ENCODE measurements at places on chromosomes 11 and 22. TPM values are rescaled to one million over a fixed set of nuclear protein-coding genes. Genes with fewer than 3 reads are reported as not detected.

The AP1B1 gene
- 93.9 TPM for total RNA-seq

The GP1BB gene
- 2.6 TPM for total RNA-seq

The TMEM132A gene
- total RNA-seq: 4.0 TPM

GRCh38 chr11:125376117-125376516 lies 119.9 kb downstream of the FEZ1 start:
- no peaks in the 10 kb centered on the region for H3K36me3 ChIP-seq
- H3K4me3 ChIP-seq: no peak overlapping the region
- H3K27me3 ChIP-seq: no peaks in the 10 kb centered on the region
- DNase-seq: peak; percentile 92
- peaks cover 7% of the 10 kb centered on the region for H3K4me1 ChIP-seq

- no peak overlapping the region for H3K4me3 ChIP-seq
- H3K4me1 ChIP-seq: peaks cover 2% of the 10 kb centered on the region
- no peak overlapping the region for H3K27ac ChIP-seq
- no peak for DNase-seq
Observed at GRCh38 chr11:456533-456932, 6.5 kb downstream of the PTDSS2 start.

GRCh38 chr11:124415356-124415923 lies 9.2 kb downstream of the OR8B4 start:
- no peak for DNase-seq
- H3K27me3 ChIP-seq: no peaks in the 10 kb centered on the region
- no peak overlapping the region for H3K4me3 ChIP-seq
- H3K27ac ChIP-seq: no peak overlapping the region

- no peak for DNase-seq
- H3K27ac ChIP-seq: no peak overlapping the region
- no peaks in the 10 kb centered on the region for H3K36me3 ChIP-seq
- H3K27me3 ChIP-seq: no peaks in the 10 kb centered on the region
- H3K4me1 ChIP-seq: no peaks in the 10 kb centered on the region
- no peak overlapping the region for H3K4me3 ChIP-seq
Observed at GRCh38 chr11:15918674-15919073, 437.7 kb downstream of the SOX6 start.

- DNase-seq: no peak
- H3K36me3 ChIP-seq: peaks cover 21% of the 10 kb centered on the region
- H3K27me3 ChIP-seq: no peaks in the 10 kb centered on the region
- H3K4me1 ChIP-seq: no peaks in the 10 kb centered on the region
Observed at GRCh38 chr11:1749395-1750351, 722 bp downstream of the IFITM10 start.

GRCh38 chr22:48209473-48210197 lies 1447.2 kb downstream of the TBC1D22A start:
- H3K4me3 ChIP-seq: no peak overlapping the region
- no peaks in the 10 kb centered on the region for H3K36me3 ChIP-seq
- H3K27me3 ChIP-seq: no peaks in the 10 kb centered on the region
- no peak for DNase-seq
- H3K27ac ChIP-seq: no peak overlapping the region

- H3K4me3 ChIP-seq: no peak overlapping the region
- H3K27me3 ChIP-seq: no peaks in the 10 kb centered on the region
- H3K4me1 ChIP-seq: no peaks in the 10 kb centered on the region
- no peak overlapping the region for H3K27ac ChIP-seq
Observed at GRCh38 chr11:131867457-131868257, 497.2 kb downstream of the NTM start.

GRCh38 chr11:110160016-110160415 lies 66.8 kb downstream of the ZC3H12C start:
- no peak for DNase-seq
- no peak overlapping the region for H3K4me3 ChIP-seq
- no peaks in the 10 kb centered on the region for H3K4me1 ChIP-seq
- peaks cover 16% of the 10 kb centered on the region for H3K36me3 ChIP-seq

DNA sequence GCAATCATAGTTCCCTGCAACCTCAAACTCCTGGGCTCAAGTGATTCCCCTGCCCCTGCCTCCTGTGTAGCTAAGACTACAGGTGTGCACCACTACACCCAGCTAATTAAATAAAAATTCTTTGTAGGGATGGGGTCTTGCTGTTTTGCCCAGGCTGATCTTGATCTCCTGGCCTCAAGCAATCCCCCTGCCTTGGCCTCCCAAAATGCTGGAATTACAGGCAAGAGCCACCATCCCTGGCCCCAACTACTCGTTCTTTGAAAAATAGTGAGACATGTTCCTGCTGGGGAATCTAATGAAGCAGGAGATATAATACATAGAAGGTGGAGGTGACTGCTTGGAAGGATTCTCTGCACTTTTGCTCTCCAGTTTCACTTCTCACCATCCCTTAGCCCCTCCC lies 40.1 kb upstream of the RFPL3 start:
- no peak overlapping the region for H3K27ac ChIP-seq
- H3K36me3 ChIP-seq: no peaks in the 10 kb centered on the region
- DNase-seq: no peak

DNA sequence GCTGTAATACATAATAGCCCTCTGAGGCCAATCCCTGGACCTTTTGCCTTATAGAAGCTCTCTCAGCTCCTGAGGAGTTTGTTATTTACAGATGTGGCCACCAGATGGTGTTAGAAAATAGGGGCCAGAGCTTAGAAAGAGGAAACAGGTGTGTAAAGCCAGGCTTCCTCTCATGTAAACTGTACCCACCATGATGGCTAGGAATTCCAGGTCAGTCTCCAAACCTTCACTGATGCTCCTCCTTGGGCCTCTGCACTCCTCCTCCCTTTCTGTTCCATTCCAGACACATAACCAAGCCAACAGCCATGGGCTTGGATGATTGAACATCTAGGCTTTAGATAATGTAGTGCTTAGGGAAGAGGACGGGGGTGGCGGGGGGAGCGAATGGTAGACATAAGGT lies 39.7 kb downstream of the USP35 start:
- no peaks in the 10 kb centered on the region for H3K27me3 ChIP-seq
- H3K27ac ChIP-seq: no peak overlapping the region
- H3K4me1 ChIP-seq: peaks cover 10% of the 10 kb centered on the region
- peak; percentile 14 for DNase-seq

DNA sequence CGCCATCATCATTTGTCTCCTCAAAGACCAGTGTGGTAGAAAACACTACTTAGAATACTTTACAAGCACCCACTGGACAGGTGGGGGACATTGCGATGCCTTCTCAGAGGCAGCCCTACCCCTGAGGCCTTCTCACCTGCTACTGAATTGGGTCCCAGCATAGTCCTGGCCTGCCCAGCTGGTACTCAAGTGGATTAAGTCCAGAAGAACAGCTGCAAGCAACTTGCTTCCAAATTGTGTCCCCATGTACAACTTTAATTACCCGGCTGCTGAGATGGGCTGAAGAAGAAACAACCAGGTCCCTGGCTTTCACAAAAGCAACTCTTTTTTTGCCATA lies 12.3 kb downstream of the ABTB2 start:
- no peak overlapping the region for H3K4me3 ChIP-seq
- peaks cover 22% of the 10 kb centered on the region for H3K4me1 ChIP-seq
- H3K27me3 ChIP-seq: no peaks in the 10 kb centered on the region
- no peaks in the 10 kb centered on the region for H3K36me3 ChIP-seq

DNA sequence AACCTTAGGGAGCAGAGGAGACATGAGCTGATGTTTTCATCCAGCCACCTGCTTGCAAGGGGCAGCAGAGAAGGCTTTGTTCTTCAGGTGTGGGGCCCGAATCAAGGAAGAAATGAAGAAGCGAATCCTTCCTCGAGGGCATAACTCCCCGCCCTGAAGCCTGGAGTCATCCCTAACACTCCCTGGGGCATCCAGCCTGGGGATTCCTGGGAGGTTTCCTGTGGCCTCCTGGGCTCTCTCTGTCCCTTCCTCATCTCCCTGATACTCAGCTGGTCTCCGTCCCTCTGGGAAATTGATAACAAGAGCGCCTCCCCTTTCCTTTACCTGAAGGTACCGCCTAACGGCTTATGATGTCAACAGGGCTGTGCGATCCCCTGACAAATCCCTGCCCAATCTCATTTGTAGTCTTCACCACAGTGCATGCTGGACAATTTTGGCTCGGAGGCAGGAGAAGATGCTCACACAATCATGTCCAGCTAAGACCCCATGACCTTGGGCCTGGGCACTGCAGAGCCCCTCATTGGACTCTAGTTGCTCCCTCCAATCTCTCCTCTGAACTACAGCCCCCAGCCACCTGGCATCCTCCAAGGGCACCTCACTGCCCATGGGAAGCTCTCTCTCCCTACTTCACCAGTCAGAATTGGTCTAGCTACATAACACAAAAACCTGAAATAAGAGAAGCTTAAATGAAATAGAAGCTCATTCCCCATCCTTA lies 80.6 kb upstream of the RTL6 start:
- no peaks in the 10 kb centered on the region for H3K36me3 ChIP-seq
- H3K27ac ChIP-seq: no peak overlapping the region
- no peaks in the 10 kb centered on the region for H3K4me1 ChIP-seq
- no peak overlapping the region for H3K4me3 ChIP-seq

GRCh38 chr11:114928260-114928870 lies 250.0 kb downstream of the NXPE2 start:
- no peaks in the 10 kb centered on the region for H3K36me3 ChIP-seq
- DNase-seq: no peak
- H3K4me3 ChIP-seq: no peak overlapping the region
- no peaks in the 10 kb centered on the region for H3K27me3 ChIP-seq

- no peak overlapping the region for H3K4me3 ChIP-seq
- H3K27ac ChIP-seq: no peak overlapping the region
- H3K4me1 ChIP-seq: peaks cover 18% of the 10 kb centered on the region
- DNase-seq: no peak
- H3K27me3 ChIP-seq: peaks cover 5% of the 10 kb centered on the region
Observed at GRCh38 chr11:64291752-64292459, 804 bp downstream of the KCNK4 start.

DNA sequence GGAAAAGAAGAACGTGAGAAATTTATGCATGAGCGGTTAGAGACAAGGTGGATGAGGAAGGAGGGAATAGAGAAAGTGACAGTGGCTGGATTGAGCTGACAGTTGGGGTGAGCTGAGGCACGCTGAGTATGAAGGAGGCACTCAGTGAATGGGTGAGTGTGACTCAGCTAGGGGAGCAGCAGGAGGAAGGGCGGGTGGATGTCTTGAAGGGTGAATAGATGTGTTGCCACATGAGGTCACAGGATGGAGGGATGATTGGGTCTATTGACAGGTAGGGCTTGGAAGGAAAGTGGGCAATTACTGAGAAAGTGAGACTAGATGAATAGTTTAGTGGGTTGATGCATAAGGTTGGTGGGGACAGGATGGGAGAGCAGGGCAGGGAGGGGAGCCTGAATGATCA lies 8.0 kb downstream of the IFITM10 start:
- no peak overlapping the region for H3K27ac ChIP-seq
- H3K4me3 ChIP-seq: no peak overlapping the region
- DNase-seq: no peak
- no peaks in the 10 kb centered on the region for H3K27me3 ChIP-seq
- H3K36me3 ChIP-seq: no peaks in the 10 kb centered on the region
- no peaks in the 10 kb centered on the region for H3K4me1 ChIP-seq

DNA sequence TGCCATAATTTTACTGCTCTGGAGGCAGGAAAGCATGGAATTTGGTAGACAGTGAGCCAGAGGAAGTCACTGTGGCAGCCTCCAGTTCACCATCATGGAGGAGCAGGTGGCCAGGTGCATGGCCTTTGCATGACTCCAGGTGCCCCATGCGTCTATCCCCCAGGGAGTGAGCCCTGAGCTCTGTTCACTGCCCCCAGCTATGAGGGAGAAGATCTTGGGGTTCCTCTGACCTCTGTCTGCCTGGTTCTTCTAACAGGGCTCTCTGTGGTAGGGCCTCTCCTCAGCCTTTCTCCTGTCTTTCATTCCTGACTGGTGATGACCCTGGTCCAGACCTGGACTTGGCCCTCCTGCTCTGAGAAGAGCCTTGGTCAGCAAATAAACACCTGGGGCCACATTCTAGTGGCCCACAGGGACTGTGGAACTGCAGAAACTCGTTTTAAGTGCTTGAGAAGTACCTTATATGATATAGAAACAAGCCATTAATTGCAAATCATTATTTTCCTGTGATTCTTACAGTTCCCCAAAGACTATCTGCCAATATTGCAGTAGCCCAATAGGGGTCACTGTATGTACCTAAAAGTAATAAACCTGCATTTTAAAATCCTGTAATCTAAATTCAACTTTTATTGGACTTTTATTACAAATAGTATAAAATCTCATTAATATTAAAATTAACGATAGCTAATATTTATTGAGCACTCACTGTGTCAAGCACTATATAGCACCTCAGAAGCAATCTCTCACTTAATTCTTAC lies 120.0 kb upstream of the SYT13 start:
- no peak for DNase-seq
- no peak overlapping the region for H3K27ac ChIP-seq
- H3K36me3 ChIP-seq: no peaks in the 10 kb centered on the region
- no peak overlapping the region for H3K4me3 ChIP-seq

DNA sequence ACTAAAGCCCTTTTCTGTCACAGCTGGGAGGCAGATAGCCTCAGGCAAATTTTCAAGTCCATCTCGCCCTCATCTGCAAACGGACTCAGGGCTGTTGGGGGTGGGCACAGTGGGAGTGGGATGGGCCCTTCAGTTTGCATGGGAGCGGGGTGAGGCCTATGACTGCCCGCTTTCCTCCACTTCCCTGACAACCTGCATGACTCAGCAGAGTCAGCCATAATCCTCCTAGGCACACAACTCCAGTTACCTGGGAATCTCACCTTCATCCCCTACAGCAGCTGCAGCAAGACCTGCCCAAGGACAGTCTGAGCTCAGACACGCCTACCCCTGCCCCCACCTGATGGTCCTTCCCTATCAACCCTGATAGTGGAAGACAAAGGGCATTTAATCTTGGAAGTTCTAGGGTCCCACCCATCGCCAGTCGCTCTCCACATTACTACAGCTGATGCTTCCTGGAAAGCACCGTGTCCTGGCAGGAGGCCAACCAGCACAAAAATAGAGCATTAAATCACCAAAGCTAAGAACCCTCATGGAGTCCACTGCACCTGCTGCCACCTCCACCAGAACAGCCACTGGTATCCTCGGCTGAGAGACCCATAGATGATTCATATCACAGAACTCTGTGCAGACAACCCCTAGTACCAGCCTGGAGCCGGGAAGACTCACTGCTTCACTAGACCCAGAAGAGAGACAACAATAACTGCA lies 319.3 kb downstream of the DCDC1 start:
- peak; percentile 11 for DNase-seq
- H3K27me3 ChIP-seq: no peaks in the 10 kb centered on the region
- H3K36me3 ChIP-seq: no peaks in the 10 kb centered on the region
- H3K27ac ChIP-seq: no peak overlapping the region
- no peak overlapping the region for H3K4me3 ChIP-seq

GRCh38 chr22:39997939-39998726 lies 3.4 kb downstream of the FAM83F start:
- peak overlapping the region; percentile 1 for H3K27ac ChIP-seq
- H3K36me3 ChIP-seq: no peaks in the 10 kb centered on the region
- H3K27me3 ChIP-seq: no peaks in the 10 kb centered on the region
- peak; percentile 92 for DNase-seq
- H3K4me1 ChIP-seq: peaks cover 48% of the 10 kb centered on the region
- H3K4me3 ChIP-seq: no peak overlapping the region
